SK-N-SH (cell line): ENCODE measurements at places on chromosomes 11 and 22. TPM values are rescaled to one million over a fixed set of nuclear protein-coding genes. Genes with fewer than 3 reads are reported as not detected.
A peak's percentile ranks its signal among the peaks of the same experiment; 100 is the strongest.

PDE3B gene
- 0.26 and 0.50 TPM in 2 replicates for polyA plus RNA-seq

KRTAP5-6 gene
- not detected in 2 replicates for polyA plus RNA-seq

KCNQ1 gene
- polyA plus RNA-seq = 0.05 and 0.15 TPM in 2 replicates

MFNG gene
- 0.18 and 0.34 TPM in 2 replicates for polyA plus RNA-seq

TYR gene
- polyA plus RNA-seq = not detected in 2 replicates

SUN2 gene
- polyA plus RNA-seq = 9.0 and 10.2 TPM in 2 replicates

PGAP2 gene
- polyA plus RNA-seq = 41.3 and 44.1 TPM in 2 replicates

DNA sequence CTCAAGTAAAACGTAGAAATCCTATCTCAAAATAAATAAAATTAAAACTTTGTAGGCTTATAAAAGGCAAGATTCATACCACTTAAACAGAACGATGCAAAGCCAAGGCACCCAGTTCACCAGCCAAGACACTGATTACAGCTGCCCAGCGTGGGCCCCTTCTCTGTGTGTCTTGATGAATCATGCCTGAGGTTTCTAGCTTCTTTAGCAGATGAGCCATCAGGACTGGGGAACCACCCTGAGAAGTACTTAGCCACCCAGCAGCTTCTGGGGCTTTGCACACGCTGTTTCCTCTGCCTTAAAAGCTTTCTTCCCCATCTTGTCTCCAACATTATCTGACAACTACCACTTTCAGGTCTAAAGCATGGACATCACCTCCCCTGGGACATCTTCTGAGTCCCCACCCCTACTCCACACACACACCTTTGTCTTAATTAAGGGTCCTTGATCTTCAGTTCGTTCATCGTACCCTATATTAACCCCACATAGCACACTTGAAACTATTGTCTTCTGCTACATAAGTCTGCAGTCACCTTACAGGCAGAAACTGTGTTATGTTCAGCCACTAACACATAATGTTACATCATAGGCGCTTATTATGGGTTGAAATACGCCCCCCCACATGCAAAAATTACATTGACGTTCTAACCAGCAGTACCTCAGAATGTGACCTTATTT, 8.7 kb upstream of the LAYN start:
- H3K36me3 ChIP-seq = no peaks in the 10 kb centered on the region
- no peak for DNase-seq
- no peaks in the 10 kb centered on the region; the same call in none of the 2 replicates for H3K4me1 ChIP-seq
- H3K27ac ChIP-seq = peak overlapping the region; percentile 64; the same call in 1 of the 2 replicates
- H3K4me3 ChIP-seq = no peak overlapping the region

DNA sequence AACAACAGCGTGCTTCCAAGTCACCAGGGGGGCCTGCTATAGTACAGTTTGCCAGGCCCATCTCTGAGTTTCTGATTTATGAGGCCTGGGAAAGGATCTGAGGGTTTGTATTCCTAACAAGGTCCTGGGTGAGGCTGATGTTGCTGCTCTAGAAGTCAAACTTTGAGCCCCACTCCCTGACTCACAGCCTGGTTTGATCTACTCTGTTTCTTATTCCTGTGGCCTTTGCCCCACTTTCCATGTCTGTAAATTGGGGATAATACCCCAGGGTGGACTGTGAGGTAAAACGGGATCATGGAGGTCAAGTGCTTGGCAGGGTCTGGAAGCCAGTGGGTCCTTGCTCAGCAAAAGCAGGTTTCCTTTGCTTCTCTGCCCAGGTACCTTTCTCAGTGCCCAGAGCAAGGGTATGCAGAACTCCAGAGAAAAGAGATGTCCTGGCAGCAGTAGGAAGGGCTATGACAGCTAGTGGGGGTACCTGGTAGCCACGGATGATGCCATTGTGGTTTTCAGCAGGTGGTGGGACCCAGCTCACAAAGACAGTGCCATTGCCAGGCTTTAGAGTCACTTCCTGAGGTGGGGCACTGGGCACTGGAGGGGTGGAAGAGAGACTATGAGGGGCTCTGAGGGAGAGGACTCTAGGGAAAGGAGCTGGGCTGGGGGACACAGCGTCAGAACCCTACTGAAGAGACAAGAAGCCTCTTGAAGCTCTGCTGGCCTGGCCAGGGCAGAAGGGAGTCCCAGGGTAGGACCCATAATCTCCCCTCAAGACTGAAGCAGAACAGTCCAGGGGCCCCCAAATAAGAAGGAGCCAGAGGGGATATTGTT, 2.8 kb downstream of the ROBO4 start:
- no peak overlapping the region for H3K27ac ChIP-seq
- peaks cover 28% of the 10 kb centered on the region for H3K4me1 ChIP-seq
- no peak overlapping the region for H3K4me3 ChIP-seq
- DNase-seq = peak; percentile 9
- H3K36me3 ChIP-seq = no peaks in the 10 kb centered on the region
- H3K27me3 ChIP-seq = no peaks in the 10 kb centered on the region

DNA sequence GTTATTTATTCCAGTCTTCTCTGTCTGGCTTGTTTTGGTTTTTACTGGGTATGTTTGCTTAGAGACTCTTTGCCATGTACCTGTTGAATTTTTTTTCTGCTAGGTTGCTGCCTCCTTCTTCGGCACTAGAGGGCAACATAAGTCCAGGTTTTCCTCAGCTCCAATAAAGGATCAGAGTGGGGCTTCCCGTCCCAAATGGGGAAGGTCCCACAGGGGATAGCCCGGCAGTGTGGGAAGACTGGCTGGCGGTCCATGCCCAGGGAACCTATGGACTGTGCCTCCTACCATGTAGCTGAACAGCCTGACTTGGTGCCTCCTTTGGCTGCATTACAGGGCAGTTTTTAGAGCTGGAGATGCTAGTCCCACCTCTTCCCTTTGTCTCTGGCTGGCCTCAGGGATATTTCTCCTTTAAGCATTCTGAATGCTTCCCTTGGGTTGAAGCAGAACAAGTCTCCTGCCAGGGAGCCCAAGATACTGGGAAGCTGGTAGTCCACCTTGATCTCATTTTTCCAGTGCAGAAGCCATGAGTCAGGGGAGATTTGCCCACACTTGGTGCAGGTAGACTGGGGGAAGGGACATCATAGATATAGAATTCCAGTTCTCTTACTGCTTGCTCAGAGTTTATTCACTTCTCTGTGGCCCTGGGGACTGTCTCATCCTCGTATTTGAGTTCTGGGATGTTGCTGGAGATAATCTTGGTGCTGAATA, 60.2 kb downstream of the BRD1 start:
- H3K4me1 ChIP-seq = no peaks in the 10 kb centered on the region
- H3K36me3 ChIP-seq = peaks cover 3% of the 10 kb centered on the region; the same call in 1 of the 2 replicates
- no peak overlapping the region for H3K27ac ChIP-seq
- peak overlapping the region; percentile 34; the same call in 1 of the 2 replicates for H3K4me3 ChIP-seq
- DNase-seq = peak; percentile 72

GRCh38 chr11:117830674-117831351, 6.3 kb upstream of the FXYD2 start:
- H3K27ac ChIP-seq = no peak overlapping the region
- DNase-seq = no peak
- H3K27me3 ChIP-seq = peaks cover 9% of the 10 kb centered on the region; the same call in 1 of the 2 replicates
- no peaks in the 10 kb centered on the region for H3K36me3 ChIP-seq
- H3K4me3 ChIP-seq = no peak overlapping the region

DNA sequence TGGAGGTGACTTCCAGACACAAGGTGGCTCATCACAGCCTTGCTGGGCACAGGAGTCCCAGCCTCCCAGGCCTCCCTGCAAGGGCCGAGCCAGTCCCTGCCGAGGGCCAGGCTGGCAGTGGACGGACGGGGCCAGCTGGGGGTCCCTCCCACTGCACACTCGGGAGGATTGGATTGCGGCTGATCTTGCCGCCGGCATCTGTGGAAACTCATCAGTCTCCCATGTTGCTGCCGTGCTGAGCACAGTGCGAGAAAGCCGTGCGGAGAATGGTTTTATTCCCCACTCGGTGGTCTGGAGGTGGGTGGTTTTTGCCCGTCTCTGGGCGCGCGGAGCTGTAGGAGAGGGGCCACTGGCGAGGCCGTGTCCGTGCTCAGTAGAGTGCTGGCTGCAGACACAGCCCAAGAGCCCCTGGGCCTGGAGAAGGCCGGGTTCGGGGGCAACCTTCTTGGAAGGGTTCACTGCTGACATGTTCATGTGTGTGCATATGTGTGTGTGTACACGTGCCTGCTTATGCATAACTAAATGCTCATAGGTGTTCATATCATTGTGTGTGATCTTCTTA, 1246.4 kb downstream of the BRD1 start:
- H3K4me1 ChIP-seq = no peaks in the 10 kb centered on the region; the same call in 1 of the 2 replicates
- H3K36me3 ChIP-seq = no peaks in the 10 kb centered on the region
- H3K4me3 ChIP-seq = no peak overlapping the region
- DNase-seq = no peak
- no peaks in the 10 kb centered on the region; the same call in 1 of the 2 replicates for H3K27me3 ChIP-seq

GRCh38 chr22:46209262-46209661, 40.8 kb downstream of the CDPF1 start:
- no peaks in the 10 kb centered on the region for H3K4me1 ChIP-seq
- no peak overlapping the region for H3K4me3 ChIP-seq
- H3K36me3 ChIP-seq = no peaks in the 10 kb centered on the region
- DNase-seq = no peak
- H3K27ac ChIP-seq = no peak overlapping the region
- H3K27me3 ChIP-seq = no peaks in the 10 kb centered on the region

DNA sequence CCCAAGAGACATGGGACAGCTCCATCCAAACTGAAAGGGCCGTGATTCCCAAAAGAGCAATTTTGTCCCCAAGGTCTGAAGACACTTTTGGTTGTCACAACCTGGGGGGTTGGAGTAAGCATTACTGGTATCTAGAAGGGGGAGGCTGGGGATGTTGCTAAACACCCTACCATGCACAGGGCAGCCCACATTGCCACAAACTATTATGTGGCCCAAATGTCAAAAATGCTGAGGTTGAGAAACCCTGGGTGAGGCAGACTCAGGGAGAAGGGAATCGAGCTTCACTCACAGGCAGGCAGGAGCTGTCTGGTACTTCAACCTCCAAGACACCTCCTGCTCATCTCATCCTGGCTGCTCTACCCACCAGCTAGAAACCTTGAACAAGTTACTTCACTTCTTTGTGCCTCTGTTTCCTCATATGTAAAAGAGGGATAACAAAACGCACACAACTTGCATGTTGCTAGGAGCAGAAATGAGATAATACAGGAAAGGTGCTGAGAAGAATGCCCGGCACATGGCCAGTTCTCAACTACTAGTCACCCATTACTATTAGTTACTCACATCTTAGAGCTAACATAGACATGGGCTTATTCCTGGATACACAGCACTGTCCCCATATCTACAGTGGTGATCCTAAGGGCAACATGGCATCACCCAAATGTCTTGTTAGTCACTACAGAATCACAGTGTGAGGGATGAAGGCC, 8.8 kb downstream of the SERPIND1 start:
- H3K4me1 ChIP-seq = no peaks in the 10 kb centered on the region
- no peak overlapping the region for H3K27ac ChIP-seq
- no peaks in the 10 kb centered on the region for H3K27me3 ChIP-seq

DNA sequence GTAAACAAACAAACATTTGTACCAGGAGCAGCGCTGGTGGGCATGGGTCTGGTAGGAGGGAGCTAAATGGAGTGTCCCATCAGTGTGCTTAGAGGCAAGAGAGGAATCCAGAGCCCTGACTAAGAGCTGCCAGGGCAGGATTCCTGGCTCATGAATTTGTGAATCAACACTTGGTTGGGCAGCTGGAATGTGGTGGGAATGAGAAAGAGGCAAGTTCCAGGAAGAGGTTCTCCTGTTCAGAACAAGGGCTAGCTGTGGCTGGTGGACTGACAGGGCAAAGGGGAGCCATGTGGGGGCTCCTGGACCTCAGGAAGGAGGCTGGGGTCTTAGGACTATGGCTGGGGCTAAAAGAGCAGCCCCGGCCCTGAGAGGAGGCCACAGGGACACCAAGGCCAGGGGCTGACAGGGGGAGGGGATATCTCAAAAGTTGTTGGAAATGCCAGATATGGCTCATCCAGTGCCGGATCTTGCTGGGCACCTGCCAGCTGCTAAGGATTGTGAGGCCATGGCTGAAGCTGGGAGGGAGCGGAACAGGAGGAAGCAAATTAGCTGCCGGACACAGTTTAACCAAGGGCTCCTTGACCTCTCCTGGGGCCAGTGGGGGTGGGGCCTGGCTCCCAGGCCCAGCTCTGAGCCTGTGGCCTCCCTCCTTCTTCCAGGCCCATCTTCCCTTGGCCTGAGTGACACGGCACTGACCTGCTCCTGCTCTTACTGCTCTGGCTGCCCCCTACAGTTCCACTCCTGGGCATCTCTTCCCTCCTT, 14.6 kb upstream of the P2RY6 start:
- no peaks in the 10 kb centered on the region for H3K27me3 ChIP-seq
- DNase-seq = no peak
- no peaks in the 10 kb centered on the region for H3K36me3 ChIP-seq
- H3K4me3 ChIP-seq = no peak overlapping the region

GRCh38 chr22:44427611-44428470, 70.2 kb downstream of the RTL6 start:
- H3K4me1 ChIP-seq = no peaks in the 10 kb centered on the region
- no peak overlapping the region for H3K4me3 ChIP-seq
- no peaks in the 10 kb centered on the region for H3K36me3 ChIP-seq

DNA sequence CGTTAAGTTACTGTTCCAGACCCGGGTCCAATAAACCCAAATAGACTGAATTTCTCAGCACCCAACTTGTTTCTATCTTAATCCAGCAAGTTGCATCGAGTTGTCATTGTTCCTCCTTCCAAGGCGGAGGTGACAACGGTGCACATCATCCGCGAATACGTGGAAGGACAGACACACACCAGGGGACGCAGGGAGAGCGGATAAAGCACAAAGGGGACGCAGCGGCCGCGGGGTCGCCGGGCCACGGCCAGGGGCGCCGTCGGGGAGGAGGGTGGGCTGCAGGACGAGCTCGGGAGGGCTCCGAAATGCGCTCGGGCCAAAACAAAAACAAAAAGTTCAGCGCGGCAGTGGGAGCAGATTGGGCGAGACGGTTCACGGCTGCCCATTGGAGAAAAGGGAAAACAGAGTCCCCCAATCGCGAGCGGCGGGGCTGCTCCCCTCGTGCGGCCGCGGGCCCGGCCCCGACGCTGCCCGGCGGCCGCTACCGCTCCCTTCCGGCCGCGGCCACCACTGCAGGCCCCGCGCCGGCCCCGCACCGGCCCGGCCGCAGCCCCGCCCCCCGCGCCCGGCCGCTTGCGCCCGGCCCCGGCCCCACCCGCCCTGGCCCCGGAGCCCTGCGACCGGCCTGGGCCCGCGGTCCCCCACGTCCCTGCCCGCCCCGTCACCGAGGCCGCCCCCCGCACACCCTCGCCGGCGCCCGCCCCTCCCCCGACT, 518 bp downstream of the KMT5B start:
- DNase-seq = peak; percentile 93
- no peaks in the 10 kb centered on the region for H3K36me3 ChIP-seq
- H3K27me3 ChIP-seq = no peaks in the 10 kb centered on the region; the same call in 1 of the 2 replicates
